Stimulated activated CD4-positive, alpha-beta T cell treated with anti-CD3 and anti-CD28 coated beads, Interleukin-2, amount 100 ng/mL, for 48 hours (primary cell): ENCODE measurements at places on chromosomes 2 and 18.
A peak's percentile ranks its signal among the peaks of the same experiment; 100 is the strongest.

DNA sequence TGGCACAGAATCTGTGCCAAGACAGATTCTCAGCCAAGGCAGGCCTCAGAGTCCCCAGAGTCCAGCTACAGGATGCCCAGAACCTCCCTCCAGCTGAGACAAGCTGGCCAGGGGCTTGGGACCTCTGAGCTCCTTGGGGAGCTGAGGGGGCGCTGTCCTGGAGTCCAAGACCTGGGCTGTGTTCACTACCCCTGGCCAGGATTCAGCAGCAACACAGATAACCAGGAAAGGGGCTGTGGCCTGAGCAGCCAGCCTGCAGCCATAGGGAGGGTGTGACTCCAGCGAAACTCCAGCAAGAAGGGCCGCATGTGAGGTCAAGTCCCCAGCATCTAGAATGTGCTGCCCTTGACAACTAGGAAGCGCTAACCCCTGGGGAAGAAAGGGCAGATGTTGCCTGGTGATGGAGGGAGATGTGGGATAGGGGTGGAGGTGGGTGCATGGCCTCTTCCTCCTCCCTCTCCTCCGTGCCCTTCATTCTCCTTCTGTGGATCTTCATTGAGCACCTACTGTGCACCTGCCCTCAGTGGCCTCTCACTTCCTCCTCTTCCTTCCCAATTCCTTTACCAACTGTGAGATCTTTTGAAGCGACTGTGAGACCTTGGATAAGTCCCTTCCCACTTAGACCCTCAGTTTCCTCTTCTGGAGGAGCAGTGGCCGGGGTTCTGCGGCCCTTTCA lies 7.7 kb upstream of the ARID5A start:
- no peak for DNase-seq

DNA sequence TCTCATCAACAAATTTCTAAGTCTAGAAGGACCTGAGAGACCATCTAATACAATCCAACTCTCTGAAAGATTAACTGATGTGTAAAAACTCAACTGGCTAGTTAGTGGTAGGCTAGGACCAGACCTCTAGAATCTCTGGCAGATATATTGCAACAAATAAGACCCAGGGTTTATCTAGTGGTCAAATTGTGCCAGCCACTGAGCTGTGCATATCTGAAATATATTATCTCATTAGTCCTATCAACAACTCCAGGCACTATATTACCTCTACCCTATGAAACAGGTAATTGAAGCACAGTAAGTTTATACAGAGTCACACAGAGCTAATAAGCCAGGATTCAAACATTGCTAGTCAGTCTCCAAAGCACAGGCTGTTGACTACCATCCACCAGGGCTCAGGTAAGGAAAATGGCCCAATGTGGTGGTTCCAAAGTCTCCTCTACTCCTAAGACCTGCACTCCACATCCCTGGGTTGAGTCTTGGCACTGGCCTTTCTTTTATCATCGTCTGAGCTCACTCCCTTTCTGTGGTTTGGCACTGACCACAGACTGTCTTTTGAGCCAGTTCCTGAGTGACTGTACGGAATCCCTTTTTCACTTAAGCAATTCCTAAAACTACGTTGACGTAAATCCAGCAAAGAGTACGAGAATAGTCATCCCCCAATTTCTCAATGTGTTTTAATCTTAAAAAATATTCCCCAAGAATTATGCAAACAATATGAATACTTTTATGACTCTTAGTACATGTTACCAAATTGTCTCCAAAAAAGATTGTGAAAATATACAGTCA lies 11.9 kb upstream of the PID1 start:
- no peak for DNase-seq

- DNase-seq = no peak
Observed at GRCh38 chr2:64260093-64260803, 116.0 kb upstream of the PELI1 start.

- no peak for DNase-seq
Observed at GRCh38 chr18:4870177-4870773, 326.8 kb downstream of the AKAIN1 start.

GRCh38 chr18:77063260-77063659 lies 69.3 kb downstream of the MBP start:
- DNase-seq = no peak

- DNase-seq = no peak
Observed at GRCh38 chr2:74007711-74008110, 23.0 kb downstream of the TET3 start.

- DNase-seq = no peak
Observed at GRCh38 chr2:111950236-111950635, 51.8 kb downstream of the MERTK start.

DNA sequence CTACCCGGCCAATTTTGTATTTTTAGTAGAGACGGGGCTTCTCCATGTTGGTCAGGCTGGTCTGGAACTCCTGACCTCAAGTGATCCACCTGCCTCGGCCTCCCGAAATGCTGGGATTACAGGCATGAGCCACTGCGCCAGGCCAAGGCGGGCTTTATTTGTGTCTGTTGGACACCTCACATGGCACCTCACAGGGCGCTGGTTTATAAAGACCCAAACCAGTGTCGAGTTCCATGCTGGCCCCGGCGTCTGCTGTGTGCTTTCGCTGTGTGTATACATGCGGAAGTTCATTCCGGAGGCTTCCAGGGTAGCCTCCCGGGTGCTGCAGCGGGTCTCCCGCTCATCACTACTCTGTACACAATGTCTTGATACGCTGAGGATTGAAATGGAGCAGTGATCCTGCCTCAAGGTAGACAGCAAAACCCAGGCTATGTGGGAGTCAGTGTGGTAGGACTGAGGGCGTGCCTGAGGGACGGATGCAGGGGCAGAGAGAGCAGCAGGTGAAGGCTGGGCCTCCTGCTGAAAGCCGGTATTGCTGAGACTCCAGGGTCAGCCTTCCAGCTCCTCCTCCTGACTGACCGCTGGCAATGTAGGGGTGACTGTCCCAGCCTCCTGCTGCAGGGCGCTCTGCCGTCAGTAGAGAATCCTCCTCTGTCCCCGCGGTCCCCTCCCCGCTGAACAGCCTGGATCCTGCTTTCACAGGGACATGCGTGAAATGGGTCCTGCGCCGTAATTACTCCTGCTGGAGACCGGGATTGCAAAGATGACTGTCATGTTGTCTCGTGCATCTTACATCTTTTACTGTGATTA lies 22.7 kb downstream of the LDLRAD4 start:
- no peak for DNase-seq

GRCh38 chr2:200089756-200090109 lies 134.4 kb downstream of the MAIP1 start:
- no peak for DNase-seq

- no peak for DNase-seq
Observed at GRCh38 chr2:165251366-165251765, 12.2 kb downstream of the SCN2A start.

GRCh38 chr2:148013876-148014275 lies 6.7 kb downstream of the ORC4 start:
- no peak for DNase-seq

DNA sequence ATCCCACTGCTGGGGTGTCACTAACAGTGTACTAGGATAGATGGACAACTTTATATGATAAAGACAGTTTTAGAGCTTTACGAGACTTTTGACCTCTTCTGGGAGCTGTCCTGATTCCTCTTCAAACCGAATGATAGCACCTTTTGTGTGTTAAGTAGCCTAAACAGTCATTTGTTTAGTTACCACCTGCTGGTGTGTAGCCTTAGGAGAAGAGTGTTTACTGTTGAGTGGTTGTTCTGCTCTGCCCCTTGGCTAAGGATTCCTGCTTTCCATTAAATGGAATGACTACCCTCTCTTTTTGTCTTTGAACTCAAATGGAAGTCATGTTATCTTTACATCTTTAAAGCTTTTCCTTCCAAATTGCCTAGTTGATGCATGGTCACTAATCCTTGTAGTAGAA lies 28.0 kb upstream of the MGAT5 start:
- DNase-seq = no peak

GRCh38 chr2:233426619-233427342 lies 72.5 kb downstream of the DGKD start:
- peak; percentile 51 for DNase-seq

GRCh38 chr2:26993768-26994167 lies 23.3 kb downstream of the MAPRE3 start:
- no peak for DNase-seq

GRCh38 chr2:68716604-68717304 lies 17.9 kb upstream of the ARHGAP25 start:
- DNase-seq = no peak

DNA sequence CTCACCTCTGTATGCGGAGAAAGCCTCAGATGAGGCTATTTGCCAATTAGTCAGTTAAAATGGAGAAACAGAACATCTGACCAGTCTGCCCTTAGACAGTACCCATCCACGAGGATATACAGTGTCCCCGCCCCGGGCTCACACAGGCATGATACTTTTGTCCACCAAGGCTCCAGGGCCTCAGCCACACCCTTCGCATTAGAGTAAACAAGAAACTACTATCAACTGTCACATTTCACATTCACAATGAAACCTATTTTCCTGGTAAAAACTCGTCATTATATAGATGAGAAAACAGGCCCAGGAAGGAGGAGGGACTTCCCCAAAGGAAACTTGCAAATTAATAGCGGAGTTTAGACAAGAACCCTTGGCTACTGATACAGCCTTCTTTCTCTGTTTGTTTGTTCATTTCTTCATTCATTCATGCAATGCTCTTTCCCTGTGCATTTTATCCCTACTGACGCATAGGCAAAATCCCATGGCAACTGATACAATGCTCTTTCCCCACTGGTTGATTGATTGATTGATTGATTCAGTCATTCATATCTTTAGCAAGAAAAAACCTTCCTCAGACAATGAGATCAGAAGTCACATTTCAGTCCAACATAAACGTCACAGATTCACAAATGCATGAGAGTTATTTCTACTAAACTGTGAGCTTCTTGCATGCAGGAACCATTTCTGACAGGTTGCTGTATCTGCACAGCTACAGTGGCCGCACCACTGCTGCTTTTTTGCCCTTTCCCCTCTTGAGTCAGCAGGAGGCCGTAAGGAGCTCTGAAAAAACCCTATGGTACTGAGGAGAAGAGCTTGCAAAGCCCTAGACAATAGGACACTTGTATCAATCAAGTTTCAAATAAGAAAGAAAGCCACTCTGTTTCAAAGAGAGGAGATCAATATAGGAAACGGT lies 777.1 kb downstream of the RNF144A start:
- DNase-seq = no peak

DNA sequence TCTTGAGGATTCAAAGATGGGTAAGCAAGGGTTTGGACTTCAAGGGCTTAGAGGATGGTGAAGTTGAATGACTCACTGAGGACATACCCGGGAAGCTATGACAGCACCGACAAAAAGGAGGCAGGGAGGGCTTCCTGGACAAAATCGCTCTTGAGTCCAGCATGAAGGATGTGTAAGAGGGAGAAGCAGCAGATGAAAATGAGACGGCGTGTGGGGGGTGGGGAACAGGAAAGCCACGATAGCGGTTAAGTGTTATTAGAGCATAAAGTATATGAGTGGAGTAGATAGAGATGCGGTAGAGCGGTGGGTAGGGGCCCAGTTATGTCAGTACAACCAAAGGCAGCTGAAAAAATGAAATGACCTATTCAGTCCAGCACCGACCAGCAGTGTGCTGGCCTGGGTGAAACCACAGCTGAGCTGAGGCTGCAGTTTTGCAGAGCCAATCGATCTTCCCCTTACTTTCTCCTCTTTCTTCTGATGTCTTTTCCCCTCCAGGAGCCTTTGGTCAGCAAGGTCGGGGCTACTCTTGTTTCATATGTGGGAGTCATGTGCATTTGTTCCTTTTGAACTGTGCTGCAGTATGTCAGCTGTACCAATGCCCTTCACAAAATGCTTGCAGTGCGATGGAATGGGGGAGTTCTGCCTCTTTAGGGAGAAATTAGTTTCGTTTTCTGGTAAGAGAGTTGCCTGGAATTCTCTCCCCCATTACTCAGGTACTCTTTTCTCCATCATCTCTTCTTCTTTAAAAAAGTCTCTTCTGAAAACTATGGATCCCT lies 2.0 kb upstream of the THUMPD2 start:
- no peak for DNase-seq

GRCh38 chr2:45964223-45964841 lies 312.9 kb downstream of the PRKCE start:
- DNase-seq = no peak

DNA sequence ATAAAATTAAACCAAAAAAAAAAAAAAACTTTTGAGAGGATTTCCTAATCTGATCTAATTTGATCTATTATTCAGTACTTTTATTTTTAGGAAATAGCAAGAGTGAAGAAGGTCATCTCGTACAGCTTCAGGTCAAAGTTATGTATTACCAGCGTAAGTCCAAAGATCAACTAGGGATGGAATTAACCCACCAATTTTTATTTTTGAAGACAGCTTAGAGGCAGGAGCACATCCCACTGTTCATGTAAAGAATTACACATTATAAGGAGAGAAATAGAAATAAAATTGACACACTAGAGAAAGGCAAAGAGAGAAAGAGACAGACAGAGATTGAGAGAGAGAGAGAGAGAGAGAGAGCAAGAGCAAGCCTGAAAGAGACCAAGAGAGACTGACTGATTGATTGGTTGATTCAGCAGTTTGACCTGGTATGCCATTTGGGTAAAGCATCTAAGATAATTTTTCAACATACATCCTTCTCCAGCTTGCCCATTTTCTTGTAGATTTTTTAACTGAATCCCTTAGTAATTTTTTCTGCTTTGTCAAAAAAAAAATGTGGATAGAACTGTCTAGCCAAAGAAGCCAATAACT lies 25.1 kb downstream of the DOCK10 start:
- DNase-seq = no peak

- DNase-seq = no peak
Observed at GRCh38 chr18:10121786-10122515, 208.1 kb downstream of the VAPA start.

- no peak for DNase-seq
Observed at GRCh38 chr2:80711915-80712314, 407.4 kb upstream of the LRRTM1 start.

- no peak for DNase-seq
Observed at GRCh38 chr2:70523996-70524965, 29.3 kb downstream of the TGFA start.

DNA sequence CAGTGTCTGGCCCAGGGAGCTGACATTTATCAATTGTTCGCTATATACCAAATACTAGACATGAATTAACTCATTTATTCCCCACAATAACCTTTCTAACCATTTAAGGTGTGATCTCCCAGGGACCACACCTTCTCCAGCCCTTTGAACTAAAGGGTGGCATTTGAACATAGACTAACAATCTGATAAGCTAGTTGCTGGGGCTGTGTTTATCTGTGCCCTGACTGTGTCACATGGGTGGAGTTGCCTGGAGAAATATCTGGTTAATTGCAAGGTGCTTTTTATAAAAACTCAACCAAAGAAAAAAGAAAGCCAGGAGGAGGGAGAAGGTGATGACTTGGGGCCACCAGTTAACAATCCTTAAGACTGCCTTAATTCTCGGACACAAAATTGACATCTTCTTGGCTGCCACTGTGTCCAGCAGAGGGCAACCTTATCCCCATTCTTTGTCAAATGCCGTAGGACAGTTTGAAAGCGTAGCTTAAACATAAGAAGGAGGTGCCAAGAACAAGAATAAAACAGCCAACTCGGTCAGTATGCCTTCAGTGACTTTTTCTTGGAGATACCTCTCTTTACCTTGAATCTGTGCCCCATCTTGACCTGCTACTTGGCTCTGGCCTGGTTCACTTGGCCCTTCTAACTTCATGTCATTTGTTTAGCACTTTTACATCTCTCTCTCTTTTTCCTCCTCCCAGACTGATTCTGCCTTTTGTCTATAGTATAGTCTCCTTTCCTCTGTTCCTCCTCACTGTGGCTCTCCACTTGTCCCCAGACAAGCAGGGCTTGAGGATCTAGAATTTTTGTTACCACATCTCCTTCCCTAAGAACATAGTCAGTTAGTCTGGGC lies 183.4 kb downstream of the MYO3B start:
- DNase-seq = peak; percentile 45

GRCh38 chr2:174217869-174218268 lies 30.5 kb downstream of the OLA1 start:
- no peak for DNase-seq

GRCh38 chr2:216916956-216917650 lies 57.2 kb upstream of the TNP1 start:
- no peak for DNase-seq
